ENCODE measurements at places on chromosomes 1 and 21.

DNA sequence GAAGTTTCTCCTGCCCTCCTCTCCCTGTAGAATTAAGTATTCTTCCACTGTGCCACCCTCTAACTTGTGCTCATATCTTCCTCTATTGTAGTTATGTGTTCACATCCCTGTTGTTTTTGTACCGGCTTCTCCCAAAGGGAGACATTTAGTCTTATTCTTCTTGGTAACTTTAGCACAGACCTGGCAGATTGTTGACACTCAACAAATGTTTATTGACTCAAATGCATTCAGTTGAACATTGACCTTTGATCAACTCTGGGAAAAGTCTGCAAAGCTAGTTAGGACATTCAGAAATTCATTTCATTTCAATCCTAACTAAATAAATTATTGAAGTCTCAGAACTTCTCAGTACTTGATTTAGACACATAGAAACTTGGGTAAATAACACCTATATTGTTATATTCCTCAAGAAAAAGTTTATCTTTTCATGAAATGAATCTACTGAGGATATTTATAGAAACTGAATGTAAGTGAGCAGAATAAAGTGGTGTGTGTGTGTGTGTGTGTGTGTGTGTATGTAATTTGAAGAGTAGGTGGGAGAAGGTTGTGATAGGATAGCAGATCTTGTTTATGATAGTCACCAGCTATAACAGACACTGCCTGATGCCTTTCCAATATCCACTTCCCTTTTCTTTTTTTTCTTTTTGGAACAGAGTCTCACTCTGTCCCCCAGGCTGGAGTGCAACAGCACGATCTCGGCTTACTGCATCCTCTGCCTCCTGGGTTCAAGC is 872.4 kb upstream of the CXADR start:
- DNase-seq: no peak

DNA sequence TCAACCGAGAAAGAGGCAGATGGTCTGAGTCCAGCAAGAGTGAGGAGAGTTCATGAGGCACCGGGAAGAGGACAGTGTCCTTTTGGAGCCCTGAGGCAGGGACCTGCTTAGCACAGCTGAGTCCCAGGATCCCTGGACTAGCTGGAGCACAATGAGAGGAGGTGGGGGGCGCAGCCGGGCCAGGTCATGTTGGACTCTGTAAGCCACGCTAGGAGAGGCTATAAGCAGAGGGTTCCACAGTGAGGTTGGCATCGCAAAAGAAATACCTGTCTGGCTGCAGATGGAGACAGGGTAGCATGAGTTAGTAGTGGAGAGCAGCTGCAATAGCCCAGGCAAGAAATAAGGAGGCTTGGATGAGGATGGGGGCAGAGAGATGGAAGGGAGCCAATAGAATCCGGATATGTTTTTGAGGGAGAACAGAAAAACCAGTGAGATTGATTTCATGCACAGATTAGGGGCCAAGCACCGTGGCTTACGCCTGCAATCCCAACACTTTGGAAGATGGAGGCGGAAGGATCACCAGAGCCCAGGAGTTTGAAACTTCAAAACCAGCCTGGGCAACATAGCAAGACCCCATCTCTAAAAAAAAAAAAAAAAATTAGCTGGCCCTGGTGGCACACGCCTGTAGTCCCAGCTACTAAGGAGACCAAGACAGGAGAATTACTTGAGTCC is 98.2 kb downstream of the DHRS3 start:
- DNase-seq: no peak

DNA sequence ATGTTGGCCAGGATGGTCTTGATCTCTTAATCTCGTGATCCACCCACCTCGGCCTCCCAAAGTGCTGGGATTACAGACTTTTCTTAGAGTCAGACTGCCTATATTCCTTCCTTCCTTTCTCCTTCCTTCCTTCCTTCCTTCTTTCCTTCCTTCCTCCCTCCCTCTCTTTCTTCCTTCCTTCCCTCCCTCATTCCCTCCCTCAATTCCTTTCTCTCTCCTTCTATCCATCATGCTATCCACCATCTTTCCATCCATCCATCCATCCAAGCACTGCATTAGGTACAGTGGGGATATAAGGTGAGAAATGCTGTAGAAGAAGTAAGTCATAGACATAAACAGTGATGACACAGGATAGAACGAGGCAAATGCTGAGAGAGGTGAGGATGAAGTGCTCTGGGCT is 13.2 kb downstream of the LAMC2 start:
- no peak for DNase-seq

DNA sequence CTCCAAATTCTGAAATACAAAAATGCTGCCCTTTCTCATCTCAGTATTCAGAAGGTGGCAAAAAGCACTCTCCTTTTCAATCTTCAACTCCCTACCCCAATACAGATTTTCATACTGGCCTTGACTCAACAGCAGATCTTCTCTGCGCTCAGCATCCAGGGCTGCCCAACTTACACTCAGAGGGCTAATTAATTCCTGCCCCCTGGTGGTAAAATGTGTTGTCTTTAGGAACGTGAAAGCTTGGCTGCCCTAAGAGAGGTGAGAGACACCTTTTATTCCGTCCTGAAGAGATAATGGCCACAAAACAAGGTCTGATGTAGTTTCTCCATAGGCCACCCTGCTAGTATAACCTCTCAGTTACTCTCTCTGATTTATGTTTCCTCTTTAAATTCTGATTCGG is 25.0 kb downstream of the KRTAP24-1 start:
- no peak for DNase-seq

- DNase-seq: no peak
Measured at GRCh38 chr1:216825557-216825956, 102.3 kb upstream of the ESRRG start.

DNA sequence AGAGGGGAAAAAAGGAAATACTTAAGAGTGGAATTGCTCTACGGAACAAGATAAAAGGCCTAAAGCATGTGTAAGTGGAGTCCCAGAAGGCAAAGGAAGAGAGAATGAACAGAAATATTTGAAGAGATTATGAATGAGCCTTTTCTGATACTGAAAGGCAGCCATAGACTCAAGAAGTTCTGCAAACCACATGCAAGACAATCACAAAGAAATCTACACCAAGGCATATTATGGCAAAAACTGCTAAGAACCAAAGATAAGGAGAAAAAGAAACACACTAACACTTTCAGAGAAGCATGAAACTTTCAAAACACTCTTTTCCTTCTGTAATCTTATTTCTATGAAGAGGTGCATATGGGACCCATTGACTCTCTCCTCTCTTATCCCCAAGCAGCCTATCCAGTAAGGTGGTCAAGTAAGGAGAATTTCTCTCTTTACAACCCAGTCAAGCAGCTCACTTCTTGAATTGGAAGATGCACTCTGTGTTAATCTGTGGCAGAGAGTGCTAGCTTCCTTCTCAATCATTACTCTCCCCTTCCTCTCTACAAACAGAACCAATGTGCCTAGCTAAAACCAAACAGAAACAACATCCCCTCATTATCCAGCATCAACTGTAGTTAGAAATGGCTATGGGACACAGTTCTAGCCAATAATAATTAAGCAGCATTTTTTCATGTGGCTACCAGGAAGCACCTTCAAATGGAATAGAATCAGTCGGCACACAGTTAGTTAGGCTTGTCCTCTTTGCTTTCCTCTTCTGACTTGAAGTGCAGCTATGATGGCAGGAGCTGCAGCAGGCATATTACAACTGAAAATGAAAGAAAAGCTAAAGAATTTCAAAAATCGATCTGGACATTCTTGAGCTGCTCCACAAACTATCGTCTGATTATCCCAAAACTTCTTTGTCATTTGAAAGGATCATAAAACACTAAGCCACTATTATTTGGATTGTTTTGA is 25.9 kb downstream of the KRTAP19-8 start:
- no peak for DNase-seq

- no peak for DNase-seq
Measured at GRCh38 chr1:203325026-203325417, 19.7 kb downstream of the BTG2 start.

DNA sequence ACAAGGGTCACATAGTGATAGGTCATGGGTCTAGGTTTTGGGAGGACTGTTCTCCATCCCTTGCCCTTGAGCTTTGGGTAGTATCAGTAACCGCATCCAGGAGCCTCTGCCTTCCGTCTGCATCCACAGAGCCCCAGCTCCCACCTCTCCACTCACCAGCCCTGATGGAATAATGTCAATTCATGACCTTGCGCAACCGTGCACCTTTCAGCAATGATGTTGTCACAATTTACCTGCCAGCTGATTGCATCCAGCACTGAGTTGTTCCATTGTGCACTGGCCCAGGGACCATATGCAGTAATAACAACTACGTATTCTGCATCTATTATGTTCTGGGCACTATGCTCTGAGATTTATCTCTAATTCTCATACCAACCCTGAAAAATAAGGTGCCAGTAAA is 1.4 kb downstream of the CAPN8 start:
- no peak for DNase-seq
